ENCODE measurements at places on chromosomes 12 and 14. TPM values are rescaled to one million over a fixed set of nuclear protein-coding genes. Genes with fewer than 3 reads are reported as not detected.

The RILPL1 gene
- polyA plus RNA-seq = 17.9 TPM

- DNase-seq = no peak
Measured at GRCh38 chr12:9090220-9090619, 25.5 kb downstream of the A2M start.

- DNase-seq = no peak
Measured at GRCh38 chr12:6213969-6214368, 13.8 kb downstream of the CD9 start.

GRCh38 chr12:94027561-94027960 is 120.8 kb upstream of the PLXNC1 start:
- no peak for DNase-seq

The RPS6KL1 gene
- polyA plus RNA-seq = 0.74 TPM

Data from right renal cortex interstitium (tissue), 3 donors.